SJSA1 (cell line): ENCODE measurements at places on chromosomes 3 and 15. TPM values are rescaled to one million over a fixed set of nuclear protein-coding genes. Genes with fewer than 3 reads are reported as not detected.

DNA sequence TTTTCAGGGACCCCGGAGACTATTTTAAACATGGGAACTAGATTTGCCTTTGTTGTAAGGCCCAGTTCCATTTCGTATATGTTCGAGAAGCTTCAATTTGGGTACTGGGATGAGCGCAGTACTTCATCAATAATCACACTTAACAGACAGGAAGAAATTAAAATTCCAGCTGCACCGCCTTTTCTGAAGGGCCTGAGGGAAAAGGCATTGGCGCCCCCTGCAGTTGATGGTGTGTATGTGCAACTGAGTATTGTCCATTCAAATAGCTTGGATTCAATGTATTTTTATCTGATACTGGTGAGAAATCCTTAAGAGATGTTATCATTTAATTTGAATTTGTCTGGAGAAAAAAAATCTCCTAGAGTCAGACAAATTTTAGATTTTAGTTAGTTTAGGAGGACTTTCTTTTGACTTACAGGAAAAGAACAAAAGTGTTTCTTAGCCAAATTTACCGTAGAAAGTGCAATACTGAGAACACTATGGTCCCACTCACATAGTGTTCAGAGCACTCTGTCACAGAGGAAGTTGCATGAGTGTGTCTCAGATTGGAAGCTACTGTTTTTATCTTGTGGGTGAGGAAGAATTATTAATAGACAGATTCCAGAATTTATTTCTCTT is 5.4 kb upstream of the ALDH1A2 start:
- DNase-seq: peak; percentile 31

GRCh38 chr15:51737522-51738305 is at the start of gene LYSMD2:
LYSMD2 (minus strand) TSS chr15:51737655; CDS start chr15:51737622, 33 bp downstream.
- DNase-seq: peak; percentile 49

- no peak for DNase-seq
Observed at GRCh38 chr3:78101384-78101783, 1061.5 kb downstream of the ROBO2 start.

DNA sequence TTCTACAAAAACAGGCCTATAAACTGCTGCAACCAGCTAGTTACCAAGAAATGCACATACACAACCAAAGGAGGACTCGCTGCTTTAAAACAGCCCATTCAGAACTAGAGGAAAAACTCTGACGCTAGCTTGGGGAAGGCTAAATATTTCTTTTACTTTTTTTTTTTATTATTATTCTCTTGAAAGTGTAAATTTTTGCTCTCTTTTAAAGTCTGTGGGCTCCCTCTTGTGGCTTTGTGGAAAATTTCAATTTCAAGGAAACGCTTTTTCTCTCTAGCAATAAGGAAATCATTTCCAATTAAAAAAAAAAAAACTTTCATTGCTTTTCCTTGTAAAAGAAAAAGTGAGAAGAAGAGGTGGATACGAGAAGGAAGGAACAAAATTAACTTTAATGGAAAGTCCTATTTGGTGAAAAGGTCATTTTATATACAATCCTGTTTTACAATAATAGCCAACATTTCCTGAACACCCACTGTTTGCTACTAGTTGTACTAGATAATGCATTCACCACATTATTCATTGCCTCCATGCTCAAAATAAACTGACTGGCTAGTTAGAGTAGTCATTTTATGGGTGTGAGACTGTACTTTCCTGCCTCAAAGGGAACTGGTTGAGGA is 51.2 kb upstream of the SAMMSON start:
- peak; percentile 42 for DNase-seq

DNA sequence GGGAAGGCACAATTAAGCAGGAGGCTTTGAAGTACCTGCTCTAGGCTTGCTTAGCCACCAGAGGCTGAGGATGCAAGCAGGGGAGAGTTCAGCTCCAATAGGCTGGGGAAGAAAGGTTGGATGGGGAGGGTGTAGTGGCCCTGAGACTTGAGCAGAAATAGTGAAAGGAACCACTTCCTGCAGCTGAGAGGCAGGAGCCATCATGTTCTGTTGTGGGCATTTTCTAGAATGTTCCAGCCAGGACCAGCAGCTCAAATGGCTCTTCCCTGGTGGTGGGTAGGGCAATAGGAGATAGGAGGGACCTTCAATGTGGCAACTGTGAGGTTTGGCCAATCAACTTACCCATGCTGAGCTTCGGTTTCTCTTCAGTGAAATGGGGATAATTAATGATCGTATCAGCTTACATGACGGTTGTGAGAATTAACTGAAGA is 79.1 kb upstream of the CGNL1 start:
- DNase-seq: no peak

DNA sequence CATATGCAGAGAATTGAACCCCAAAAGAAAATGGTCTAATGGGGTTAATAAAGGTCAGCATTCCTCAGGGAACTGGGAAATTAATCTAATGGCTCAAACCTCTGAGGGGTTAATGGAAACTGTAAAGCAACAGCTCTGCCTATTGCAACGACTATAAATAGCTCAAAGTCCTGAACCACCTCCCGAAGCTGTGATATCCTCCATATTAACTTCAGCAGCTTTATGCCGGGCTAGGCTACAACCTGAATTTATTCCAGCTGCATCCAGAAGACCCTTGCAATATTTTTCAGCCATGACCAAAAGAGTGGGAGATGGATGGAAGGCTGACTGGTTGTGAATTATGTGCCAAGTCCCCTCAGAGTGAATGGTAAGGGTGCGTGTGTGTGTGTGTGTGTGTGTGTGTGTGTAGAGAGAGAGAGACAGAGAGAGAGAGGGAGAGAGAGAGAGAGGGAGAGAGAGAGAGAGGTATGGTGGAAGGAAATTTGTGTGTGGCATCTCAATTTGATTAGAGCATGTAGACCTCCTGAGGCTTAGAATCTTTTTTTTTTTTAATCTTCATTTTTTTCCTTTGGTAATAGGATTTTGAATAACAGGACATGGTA is 109.9 kb downstream of the PDCD6IP start:
- no peak for DNase-seq

- no peak for DNase-seq
Observed at GRCh38 chr15:61480863-61481262, 251.8 kb upstream of the RORA start.

DNA sequence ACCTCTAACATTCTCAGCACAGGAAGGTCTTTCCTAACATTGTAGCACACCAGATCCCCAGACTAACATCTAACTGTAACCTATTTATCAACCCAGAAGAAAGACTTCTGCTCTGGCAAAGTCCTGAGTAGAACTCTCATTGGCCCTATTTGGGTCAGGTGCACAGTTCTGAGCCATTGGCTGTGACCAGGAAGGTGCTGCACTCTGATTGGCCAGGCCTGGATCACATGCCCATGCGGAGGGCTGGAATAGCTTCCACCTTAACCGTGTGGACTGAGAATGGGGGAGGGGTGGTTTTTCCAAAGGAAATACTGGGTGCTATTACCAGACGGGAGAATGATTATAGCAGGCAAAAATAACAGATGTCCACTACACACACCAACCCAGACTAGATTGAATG is 11.5 kb downstream of the FEZF2 start:
- DNase-seq: no peak

Gene XCR1
- not detected in 2 replicates for total RNA-seq

Gene ALDH1L1
- not detected in 2 replicates for total RNA-seq

Gene ALDH1A2
- total RNA-seq: not detected in 2 replicates

Gene ZNF502
- 0.79 TPM in 1 of 2 replicates, not detected in the other for total RNA-seq

Gene SNX22
- 0.05 TPM in 1 of 2 replicates, not detected in the other for total RNA-seq
